ENCODE measurements at places on chromosomes 2 and 18.

- DNase-seq = no peak
Observed at GRCh38 chr2:201452058-201452921, 750 bp downstream of the STRADB start.

DNA sequence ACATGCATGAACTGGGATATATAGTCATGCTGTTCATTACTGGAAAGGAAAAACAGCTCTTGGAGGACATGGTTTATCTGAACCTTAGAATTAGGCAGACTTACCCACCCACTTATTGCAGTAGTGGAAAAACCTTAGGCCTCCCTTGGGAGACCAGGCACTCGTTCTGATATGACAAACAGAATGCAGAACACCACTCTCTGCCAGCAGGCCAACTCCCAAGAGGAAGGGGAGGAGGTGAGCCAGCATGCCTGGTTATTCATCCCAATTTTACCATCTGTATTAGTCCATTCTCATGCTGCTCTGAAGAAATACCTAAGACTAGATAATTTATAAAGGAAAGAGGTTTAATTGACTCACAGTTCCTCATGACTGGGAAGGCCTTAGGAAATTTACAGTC is 17.5 kb downstream of the C18orf63 start:
- DNase-seq = no peak

- DNase-seq = no peak
Observed at GRCh38 chr2:222391743-222392285, 32.5 kb upstream of the SGPP2 start.

DNA sequence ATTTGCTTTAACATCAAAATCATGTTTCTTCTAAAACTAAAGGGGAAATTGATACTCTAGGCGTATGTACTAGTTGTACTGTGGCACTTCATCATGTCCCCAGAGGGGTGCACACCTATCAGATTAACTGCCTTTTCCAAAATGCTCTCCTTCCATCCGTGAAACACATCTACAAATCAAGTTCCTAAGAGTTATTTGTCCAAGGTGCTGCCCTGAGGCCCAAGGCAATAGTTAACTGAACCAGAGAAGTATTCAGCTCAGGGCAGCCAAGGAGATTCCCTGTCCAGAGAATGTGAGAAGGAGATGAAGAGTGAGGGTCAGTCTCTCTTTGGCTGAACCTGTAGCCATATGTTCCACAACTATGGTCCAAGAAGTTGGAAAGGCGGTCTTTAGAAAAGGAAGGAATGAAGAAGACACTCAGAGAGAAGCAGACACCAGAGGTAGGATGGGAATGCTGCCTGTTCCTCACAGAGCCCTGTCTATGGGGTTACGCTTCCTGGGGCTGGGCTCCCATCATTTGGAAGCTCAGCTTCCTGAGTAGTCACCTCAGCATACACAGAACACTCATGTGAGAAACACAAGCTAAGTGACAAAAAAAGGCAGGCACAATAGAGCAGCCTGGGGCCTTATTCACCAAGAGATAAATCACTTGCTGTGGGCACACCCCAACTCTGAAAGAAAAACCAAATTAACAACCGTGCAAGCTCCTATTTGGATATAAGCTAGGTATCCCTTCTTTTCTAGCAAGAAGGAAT is 55.6 kb downstream of the ANKRD44 start:
- no peak for DNase-seq

GRCh38 chr18:13809531-13810255 is 14.3 kb upstream of the MC5R start:
- no peak for DNase-seq

DNA sequence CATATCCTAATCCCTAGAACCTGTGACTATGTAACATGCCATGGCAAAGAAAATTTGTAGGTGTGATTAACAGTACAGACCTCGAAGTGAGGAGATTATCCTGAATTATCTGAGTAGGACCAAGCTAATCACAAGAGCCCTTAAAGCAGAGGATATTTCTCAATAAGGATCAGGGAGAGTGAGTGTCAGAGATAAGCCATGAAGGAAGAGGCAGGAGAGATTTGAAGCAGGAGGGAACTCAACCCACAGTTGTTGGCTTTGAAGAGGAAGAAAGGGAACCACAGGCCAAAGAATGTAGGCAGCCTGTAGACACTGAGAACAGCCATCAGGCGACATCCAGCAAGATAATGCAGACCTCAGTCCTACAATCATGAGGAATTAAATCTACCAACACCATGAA is 229.3 kb downstream of the NBAS start:
- DNase-seq = no peak

DNA sequence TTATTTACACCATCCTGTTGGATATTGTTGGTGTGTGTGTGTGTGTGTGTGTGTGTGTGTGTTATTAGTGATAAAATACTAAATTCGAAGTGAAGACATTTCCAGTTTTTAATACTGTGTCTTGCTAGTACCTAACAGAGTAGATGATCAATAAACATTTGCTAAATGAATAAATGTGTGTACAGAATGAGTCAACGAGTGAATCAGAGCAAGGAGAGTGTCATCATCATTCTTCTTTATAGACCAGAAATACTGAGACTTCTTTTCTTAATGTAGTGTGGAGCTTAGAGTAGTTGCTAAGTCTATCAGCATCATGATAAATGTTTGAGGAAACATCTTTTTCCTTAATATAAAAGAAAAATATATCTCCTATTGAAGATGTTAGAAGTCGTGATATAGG is 169.7 kb upstream of the SATB2 start:
- no peak for DNase-seq

- DNase-seq = no peak
Observed at GRCh38 chr2:18482666-18483065, 77.8 kb downstream of the RDH14 start.

- DNase-seq = no peak
Observed at GRCh38 chr2:28619213-28620196, 123.6 kb downstream of the PLB1 start.
